A375 (cell line): ENCODE measurements at places on chromosomes 12 and 14. TPM values are rescaled to one million over a fixed set of nuclear protein-coding genes. Genes with fewer than 3 reads are reported as not detected.

Gene SOS2
- total RNA-seq = 8.1 and 8.3 TPM in 2 replicates

Gene PPP1R1A
- total RNA-seq = not detected in 2 replicates

Gene SDR9C7
- not detected in 2 replicates for total RNA-seq

Gene GLS2
- total RNA-seq = 0.37 TPM in 1 of 2 replicates, not detected in the other

Gene GPD1
- 0.53 and 1.0 TPM in 2 replicates for total RNA-seq

Gene NFE2
- 1.8 and 2.5 TPM in 2 replicates for total RNA-seq

Gene IL26
- not detected in 2 replicates for total RNA-seq

Gene SP1
- 47.5 and 58.1 TPM in 2 replicates for total RNA-seq

Gene APOLD1
- total RNA-seq = 0.94 and 1.1 TPM in 2 replicates

Gene CIROP
- not detected in 2 replicates for total RNA-seq
